NCI-H1436 (cell line): ENCODE measurements at places on chromosomes 1 and 21.

DNA sequence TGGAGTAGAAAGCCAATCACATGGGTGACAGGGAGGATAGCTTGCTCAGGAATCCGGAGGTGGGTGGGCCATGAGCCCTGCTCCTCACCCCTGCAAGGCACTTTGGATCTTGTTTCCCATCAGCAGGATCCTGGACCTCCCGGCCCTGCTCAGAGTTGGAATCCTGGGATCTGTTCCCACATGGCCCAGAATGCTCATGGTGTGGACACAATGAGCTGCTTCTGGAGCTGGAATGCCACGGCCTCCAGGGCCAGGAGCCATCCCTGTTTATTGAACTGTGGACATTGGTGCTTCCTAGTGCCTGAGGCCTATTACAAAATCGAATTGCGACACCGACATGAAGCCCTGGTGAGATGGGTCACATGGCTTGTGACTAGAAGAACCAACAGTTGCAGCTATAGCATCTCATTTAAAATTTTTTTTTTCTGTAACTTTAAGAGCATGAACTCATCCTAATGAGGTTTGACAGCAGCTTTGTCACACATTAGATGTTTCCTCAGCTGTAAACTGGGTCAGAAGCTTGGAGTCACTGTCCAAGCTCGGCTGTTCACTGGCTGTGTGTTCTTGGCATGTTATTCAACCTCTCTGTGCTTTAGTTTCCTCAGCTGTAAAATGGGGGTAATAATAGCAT is 40.4 kb upstream of the GOLT1A start:
- no peak for DNase-seq

- DNase-seq: no peak
Observed at GRCh38 chr1:3625151-3625907, 514 bp downstream of the TPRG1L start.

- DNase-seq: no peak
Observed at GRCh38 chr1:82121421-82121820, 320.7 kb downstream of the ADGRL2 start.

DNA sequence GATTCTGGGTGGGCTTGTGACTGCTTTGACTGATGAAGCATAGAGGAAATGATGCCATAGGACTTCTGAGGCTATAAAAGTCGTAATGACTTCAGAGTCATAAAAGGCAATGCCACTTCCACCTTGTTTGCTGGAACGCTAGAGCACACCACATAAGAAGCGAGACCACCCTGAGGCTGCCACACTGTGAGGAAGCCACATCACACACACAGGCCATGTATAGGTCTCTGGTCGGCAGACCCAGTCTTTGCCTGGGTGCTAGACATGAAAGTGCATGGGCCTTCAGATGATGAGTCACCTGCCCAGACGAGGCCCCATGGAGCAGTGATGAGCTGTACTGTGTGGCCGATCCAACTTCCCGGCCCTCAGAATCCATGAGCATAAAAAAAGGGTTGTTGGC is 14.2 kb upstream of the KANK4 start:
- DNase-seq: no peak

DNA sequence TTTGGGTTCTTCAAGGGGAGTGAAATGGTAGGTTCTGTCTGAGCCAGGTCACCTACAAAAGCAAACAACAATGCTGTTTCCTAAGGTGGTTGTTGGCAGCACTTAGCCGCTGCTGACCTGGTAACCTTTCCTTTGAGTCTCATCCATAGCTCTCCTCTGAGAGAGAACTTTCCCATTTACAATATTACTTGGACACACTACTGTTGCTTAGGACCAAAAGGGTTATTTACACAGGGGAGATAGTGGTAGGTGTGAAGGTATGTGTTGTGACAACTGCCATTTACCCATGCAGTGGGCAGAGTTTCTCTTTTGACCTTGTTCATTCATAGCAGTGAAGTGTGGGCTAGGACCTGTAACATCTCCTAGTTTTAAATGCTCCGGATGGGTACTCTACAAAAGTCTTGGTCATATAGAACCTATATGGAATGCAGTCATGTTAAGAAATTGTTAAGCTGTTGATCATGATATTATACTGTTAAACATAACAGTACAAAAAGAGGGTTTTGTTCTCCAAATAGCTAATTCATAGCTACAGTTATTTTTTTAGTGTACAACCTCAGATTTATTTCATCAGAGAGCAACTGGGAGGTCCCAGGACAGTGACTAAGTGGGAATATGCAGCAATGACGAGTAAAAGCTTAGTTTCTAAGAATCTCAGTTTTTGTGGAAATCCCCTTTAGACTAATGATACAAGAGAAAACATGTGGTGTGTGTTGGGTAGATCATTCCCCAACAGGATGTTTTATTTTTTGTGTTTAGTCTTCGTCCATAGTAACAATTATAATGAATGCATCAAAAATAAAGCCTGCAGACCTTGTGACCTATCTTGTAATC is 219.7 kb downstream of the NFIA start:
- DNase-seq: no peak

DNA sequence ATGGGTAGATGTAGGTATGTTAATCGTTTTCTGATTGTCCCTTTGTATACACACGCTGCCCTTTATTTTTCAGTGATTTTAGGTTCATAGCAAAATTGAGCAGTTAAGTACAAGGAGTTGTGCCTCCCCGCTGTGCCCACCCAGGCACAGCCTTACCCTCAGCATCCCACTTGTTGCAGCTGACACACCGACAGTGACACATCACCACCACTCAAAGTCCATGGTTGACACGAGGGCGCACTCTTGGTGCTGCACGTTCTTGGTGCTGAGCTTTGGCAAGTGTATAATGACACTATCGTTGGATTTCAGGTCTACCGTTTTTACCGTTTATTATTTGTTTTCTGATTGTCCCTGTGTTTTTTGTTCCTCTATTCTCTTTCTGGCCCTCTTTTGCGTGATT is 15.6 kb downstream of the C1orf159 start:
- no peak for DNase-seq

DNA sequence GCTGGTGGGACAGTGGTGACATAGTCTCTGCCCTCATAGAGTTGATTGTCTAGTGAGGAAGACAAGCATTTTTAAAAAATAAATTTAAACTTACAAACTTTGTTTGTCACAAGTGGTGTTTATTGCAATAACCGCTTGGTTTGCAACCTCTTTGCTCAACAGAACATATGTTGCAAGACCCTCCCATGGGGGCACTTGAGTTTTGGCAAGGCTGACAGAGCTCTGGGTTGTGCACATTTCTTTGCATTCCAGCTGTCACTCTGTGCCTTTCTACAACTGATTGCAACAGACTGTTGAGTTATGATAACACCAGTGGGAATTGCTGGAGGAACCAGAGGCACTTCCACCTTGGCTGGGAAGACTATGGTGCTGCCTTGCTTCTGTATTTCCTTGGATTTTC is 58.4 kb downstream of the LAMC2 start:
- no peak for DNase-seq

DNA sequence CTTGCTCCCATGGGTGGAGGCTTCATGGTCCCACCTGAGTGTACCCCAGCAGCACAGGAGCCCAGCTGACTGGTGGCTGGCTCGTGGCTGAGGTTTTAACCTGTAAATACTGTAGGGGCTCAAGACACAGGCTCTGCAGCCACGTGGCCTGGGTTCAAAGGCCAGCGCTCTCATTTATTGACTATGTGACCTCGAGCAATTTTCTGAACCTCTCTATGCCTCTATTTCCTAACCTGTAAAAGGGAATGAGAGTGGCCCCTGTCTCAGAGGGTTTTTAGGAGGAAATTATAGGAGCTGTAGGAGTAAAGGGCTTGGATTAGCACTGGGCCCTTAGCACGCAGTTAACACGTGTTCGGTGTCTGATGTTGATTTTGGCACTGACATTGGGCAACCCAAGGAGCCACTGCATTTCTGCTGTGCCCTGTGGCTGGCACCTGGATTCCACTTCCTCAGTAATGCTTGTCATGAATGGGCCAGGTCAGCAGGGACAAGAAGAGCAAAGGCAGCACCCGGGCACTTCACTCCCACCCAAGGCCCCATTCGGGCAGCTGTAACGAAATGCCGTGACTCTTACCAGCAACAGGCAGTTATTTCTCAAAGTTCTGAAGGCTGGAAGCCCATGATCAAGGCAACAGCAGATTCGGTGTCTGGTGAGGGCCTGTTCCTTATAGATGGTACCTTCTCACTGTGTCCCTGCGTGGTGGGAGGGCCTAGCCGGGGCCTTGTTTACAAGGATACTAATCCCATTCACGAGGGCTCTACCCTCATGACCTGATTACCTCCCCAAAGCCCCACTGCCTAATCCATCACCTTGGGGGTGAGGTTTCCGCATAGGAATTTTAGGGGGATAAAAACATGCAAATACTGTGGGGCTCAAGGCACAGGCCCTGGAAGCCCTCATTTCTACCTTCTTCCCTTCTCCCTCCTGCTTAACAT is 25.2 kb downstream of the ARHGEF10L start:
- no peak for DNase-seq

- no peak for DNase-seq
Observed at GRCh38 chr1:174359454-174359805, 88.3 kb upstream of the GPR52 start.

DNA sequence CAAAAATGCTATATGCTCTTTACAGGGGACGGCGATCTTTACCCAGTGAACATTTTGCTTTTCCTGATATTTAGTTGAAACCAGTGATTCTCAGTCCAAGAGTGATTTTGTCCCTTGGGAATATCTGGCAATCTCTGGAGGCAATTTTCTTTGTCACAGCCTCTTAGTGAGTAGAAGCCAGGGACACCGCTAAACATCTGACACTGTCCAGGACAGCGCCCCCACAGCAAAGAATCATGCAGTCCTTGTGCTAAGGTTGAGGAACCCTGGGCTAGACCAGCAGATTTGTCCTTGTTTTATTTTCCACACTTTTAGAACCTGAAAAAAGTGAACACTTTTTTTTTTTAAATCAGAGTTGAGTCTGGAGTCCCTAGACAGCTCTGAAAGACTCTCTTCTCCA is 13.1 kb downstream of the EVA1C start:
- no peak for DNase-seq

DNA sequence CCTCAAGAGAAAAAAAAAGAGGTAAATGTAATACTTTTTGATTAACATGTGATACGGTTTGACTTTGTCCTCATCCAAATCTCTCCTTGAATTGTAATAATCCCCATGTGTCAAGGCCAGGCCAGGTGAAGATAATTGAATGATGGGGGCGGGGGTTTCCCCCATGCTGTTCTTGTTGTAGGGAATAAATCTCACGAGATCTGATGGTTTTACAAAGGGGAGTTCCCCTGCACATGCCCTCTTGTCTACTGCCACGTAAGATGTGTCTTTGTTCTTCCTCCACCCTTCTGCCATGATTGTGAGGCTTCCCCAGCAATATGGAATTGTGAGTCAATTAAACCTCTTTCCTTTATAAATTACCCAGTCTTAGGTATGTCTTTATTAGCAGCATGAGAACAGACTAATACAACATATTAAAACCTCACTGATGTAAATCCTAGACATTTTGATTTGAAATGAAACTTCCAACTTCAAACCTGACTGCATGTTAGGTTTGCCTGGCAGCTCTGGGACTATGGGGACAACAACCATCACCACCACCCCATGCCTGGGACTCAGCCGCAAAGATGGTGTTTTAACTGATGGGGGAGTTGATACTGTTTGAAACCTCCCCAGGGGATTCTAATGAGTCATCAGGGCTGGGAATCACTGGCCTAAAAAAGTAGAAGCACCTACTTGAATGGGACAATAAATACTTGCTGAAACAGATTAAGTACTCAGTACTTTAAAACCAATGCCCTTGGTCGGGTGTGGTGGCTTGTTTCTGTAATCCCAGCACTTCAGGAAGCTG is 32.8 kb upstream of the BACH1 start:
- no peak for DNase-seq

GRCh38 chr1:153364766-153365666 is 7.4 kb downstream of the S100A9 start:
- DNase-seq: no peak

- DNase-seq: no peak
Observed at GRCh38 chr1:45254490-45254889, 48.1 kb upstream of the ZSWIM5 start.

DNA sequence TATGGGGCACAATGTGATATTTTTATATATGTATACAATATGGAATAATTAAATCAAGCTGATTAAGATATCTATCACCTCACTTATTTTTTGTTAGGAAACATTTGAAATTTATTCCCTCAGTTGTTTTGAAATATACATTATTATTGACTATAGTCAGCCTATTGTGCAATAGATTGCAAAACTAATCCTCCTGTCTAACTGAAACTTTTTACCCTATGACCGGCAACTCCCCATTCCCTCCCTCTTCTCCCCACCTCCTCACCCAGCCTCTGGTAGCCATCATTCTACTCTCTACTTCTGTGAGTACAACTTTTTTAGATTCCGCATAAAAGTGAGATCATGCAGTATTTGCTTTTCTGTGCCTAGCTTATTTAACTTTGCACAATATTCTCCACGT is 117.7 kb upstream of the SGIP1 start:
- DNase-seq: no peak

GRCh38 chr1:31387612-31388011 is 14.7 kb upstream of the FABP3 start:
- no peak for DNase-seq

GRCh38 chr1:231611851-231612250 is 14.7 kb upstream of the DISC1 start:
- DNase-seq: no peak

DNA sequence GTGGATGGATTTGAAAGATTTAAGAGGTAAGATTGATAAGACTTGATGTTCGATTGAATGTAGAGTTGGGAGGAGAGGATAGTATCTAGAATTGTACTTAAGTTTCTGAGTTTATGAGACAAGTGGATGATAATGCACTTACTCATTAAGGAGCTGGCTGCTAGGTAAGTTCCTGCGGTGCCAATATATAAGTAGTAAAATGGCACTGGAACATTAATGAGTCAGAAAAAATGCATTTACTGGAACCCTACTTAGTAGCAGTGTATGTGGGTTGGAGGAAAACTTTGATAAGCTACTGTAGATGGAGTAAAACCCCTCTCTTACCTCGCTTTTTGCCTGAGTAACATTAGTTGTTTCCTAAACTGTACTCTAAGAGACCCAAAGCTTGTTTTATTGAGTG is 68.2 kb downstream of the ZFYVE9 start:
- no peak for DNase-seq

- DNase-seq: no peak
Observed at GRCh38 chr1:2237773-2238172, 9.7 kb downstream of the SKI start.

DNA sequence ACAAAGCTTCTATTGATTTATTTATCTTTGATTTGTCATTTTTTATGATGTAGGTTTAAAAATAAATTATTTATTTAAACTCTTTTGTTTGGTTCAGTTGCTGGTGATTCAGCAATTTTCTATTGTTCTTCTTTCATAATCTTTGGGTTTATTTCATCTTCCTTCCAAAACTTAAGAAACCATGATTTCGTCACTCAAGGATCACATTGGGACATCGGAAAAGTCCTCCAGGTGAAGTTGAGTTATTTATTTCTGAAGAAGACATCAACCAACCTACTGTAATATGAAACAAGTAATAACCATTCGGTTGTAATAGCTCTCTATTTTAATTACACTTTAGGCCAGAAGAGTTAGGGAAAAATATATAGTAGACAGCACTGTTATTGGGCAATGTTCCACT is 23.0 kb upstream of the WLS start:
- DNase-seq: no peak

- DNase-seq: no peak
Observed at GRCh38 chr21:23534850-23535249, 2072.4 kb downstream of the MRPL39 start.
